ENCODE measurements at places on chromosomes 16 and 17. TPM values are rescaled to one million over a fixed set of nuclear protein-coding genes. Genes with fewer than 3 reads are reported as not detected.
A peak's percentile ranks its signal among the peaks of the same experiment; 100 is the strongest.

FOXN1 gene
- 0.48 TPM for total RNA-seq

DNA sequence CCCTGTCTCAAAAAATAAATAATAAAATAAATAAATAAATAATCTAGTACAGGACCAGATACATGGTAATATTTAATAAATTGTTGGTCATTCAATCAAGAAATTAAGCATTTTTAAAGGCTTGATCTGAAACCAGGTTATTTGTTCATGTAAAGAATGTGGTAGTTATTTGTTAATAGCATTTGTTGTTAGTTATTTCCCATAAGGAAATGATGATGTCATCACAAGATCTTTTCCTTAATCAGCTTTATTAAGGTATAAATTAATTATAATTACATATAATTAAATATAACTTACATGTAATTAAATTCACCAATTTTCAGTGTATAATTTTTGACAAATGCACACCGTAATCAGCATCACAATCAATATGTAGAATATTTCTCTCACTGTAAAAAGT, 19.5 kb upstream of the DHX40 start:
- H3K36me3 ChIP-seq: no peaks in the 10 kb centered on the region
- no peak for DNase-seq
- no peaks in the 10 kb centered on the region for H3K27me3 ChIP-seq
- no peaks in the 10 kb centered on the region for H3K4me1 ChIP-seq
- H3K27ac ChIP-seq: no peak overlapping the region

GRCh38 chr17:38740044-38740443, 8.1 kb downstream of the PCGF2 start:
- H3K4me3 ChIP-seq: no peak overlapping the region
- H3K36me3 ChIP-seq: peaks cover 3% of the 10 kb centered on the region
- H3K27ac ChIP-seq: no peak overlapping the region

DNA sequence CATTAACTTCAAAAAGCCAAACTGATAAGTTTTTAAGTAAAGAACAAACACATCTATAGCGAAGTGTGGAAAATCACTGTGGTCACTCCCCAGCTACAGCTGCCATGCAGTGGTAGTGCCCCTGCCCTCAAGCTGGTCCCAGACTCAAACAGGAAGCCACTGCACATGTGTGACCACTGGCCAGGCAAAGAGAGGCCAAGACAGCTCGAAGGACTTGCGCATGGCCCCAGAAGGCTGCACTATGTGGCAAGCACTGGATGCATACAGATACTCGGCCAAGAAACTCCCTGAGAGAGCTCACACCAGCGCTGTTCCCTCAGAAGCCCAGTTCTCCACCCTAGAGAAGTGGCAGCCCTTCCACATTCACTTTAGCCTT, 82.4 kb downstream of the ANKRD11 start:
- H3K27ac ChIP-seq: peak overlapping the region; percentile 81
- H3K4me3 ChIP-seq: no peak overlapping the region
- DNase-seq: no peak
- no peaks in the 10 kb centered on the region for H3K36me3 ChIP-seq
- peaks cover 79% of the 10 kb centered on the region for H3K4me1 ChIP-seq
